Bone marrow (tissue), 2 donors: ENCODE measurements at places on chromosomes 5 and 9.

- DNase-seq: no peak
Measured at GRCh38 chr5:122085041-122085440, 7.0 kb upstream of the LOX start.

DNA sequence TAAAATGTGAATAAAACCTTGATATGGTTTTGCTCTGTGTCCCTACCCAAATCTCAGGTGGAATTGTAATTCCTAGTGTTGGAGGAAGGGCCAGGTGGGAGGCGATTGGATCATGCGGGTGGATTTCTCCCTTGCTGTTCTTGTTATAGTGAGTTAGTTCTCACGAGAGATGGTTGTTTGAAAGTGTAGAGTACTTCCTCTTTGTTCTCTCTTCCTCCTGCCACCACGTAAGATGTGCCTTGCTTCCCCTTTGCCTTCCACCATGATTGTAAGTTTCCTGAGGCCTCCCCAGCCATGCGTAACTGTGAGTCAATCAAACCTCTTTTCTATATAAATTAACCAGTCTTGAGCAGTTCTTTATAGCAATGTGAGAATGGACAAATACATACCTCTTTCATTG lies 34.9 kb downstream of the TARS1 start:
- DNase-seq: no peak

GRCh38 chr9:34997379-34997781 lies 7.8 kb downstream of the DNAJB5 start:
- DNase-seq: no peak

DNA sequence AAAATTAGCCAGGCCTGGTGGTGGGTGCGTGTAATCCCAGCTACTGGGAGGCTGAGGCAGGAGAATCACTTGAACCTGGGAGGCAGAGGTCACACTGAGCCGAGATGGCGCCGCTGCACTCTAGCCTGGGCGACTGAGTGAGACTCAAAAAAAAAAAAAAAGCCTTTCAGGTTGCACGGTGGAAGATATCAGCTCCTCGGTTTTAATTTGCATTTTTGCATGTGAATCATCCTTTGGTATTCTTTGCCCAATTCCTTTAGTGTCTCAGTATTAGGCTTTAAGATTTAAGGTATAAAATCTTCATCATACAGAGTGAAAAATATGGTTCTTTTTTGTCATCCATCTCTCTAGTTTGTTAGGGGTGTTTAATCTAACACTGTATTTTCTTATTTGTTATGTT lies 173.6 kb upstream of the S1PR3 start:
- DNase-seq: no peak

DNA sequence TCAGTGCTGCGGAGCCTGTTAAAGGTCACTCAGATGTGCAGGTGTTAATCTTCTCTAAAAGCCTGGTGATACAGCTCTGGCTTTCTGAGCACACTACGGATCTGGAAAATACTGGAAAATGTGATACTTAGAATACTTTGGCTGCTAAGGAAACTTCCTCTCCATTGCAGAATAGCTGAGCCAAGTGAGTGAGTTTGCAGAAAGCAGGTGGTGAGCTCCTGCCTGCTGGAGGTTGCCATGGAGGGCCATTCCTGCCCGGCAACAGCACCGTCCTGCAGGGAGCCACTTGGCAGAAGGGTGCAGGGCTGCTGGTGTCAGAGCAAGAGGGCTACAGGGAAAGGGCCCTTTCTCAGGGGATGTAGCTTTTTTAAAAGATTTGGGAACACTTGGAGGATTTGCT lies 40.7 kb downstream of the SECISBP2 start:
- DNase-seq: no peak

- no peak for DNase-seq
Measured at GRCh38 chr9:73152953-73153352, 1.3 kb downstream of the ANXA1 start.

- DNase-seq: no peak
Measured at GRCh38 chr9:5976674-5977397, 38.6 kb downstream of the RANBP6 start.

DNA sequence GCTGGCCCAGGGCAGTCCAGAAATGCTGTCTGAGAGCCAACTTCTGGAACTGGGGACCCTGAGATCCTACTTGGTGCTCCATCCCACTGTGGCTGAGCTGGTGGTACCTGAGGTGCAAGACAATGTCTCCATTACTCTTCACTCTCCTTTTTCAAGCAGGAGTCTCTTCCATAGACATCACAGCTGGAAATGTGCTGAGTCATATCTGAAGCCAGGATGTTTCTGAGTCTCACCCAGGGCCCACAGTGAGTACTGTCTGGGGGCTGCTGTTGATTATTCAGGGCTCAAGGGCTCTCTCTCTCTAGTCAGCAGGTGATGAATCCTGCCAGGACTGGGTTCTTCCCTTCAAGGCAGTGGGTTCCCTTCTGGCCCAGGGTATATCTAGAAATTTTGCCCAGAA lies 145.2 kb upstream of the TAS2R1 start:
- DNase-seq: no peak

DNA sequence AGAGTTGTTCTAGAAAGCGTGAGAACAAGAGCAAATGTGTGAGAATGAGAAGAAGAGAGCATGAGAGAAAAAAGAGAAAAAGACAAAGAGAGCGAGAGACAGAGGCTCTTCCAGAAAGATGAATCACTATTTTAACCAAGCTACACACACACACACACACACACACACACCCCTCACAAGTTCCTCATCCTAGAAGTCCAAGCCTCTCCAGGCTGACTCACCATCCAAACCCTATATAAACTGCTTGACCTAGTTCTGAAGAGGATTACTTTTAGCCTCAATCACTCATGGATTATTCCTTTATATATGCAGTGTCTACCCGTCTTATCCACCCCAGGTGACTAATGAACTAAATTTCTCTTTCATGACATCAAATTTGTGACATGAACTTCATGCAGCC lies 37.6 kb downstream of the C9orf57 start:
- DNase-seq: peak; percentile 69

DNA sequence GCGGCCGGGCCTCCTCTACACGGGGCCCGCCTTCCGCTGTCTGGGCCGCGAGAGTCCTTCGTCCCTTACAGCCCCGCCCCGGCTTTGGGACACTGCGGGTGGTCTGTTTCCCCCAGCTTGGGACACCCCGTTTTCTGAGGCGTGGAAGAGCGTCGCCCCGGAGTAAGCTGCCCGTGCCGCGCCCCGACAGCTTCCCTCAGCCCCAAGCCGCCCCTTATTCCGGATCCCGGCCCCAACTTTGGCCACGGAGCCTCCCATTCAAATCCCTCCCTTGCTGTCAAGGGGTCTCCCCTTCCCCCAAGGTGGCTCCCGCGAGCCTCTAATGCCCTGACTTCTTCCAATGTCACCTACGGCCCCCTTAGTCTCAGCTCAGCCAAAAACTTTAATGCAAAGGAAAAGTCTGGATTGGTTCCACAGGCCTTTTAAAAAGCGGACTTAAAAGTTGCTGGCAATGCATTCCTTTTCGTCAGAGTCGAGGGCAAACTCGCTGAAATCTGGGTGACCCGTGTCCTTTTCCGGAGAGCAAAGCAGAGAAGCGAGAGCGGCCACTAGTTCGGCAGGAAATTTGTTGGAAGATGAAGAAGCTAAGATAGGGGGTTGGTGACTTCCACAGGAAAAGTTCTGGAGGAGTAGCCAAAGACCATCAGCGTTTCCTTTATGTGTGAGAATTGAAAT lies 19.8 kb downstream of the EXOSC2 start:
- DNase-seq: peak; percentile 16

DNA sequence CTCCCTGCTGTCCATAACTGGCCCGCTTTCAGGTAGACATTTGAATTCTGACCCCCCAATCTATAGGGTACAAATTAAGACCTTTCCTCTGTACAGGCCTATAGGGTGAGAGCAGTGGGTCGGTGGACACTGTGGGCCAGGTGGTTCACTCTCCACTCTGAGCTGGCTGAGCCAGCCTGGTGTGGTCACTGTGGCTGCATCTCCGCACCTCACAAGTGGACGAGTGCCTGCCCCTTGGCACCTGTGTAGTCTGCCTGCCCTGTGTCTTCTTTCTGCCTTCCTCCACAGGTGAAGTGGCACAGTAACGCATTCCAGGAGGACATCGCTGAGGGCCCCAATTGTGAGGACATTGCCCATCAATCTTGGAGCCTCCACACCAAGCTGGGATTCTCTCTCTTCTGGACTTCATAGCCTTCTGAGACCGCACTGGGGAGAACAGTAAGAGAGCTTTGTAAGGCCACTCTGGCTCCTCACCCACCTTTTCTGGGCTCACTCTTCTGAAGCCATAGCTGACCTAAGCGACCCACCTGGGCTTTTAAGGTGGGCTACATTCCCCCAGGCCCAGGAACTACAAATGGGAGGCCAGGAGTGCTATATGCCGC lies 33.5 kb upstream of the JADE2 start:
- DNase-seq: no peak

GRCh38 chr9:18604767-18605730 lies 131.1 kb downstream of the ADAMTSL1 start:
- no peak for DNase-seq

GRCh38 chr5:965604-966344 lies 42.8 kb upstream of the NKD2 start:
- no peak for DNase-seq

DNA sequence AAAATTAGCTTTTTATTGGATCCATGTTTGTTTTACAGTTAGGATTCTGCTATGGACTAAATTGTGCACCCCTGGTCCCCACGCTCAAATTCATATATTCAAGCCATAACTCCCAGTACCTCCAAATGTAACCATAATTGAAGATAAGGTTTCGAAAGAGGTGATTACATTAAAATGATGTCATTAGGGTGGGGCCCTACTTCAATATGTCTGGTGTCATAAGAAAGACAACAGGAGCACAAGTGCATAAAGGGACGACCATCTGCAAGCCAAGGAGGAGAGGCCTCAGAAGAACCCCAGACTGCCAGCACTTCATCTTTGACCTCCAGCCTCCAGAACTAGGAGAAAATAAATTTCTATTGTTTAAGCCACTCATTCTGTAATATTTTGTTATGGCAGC lies 7.4 kb upstream of the HNRNPA0 start:
- DNase-seq: no peak

GRCh38 chr5:172313915-172314314 lies 30.4 kb upstream of the UBTD2 start:
- DNase-seq: no peak

GRCh38 chr9:100911273-100911672 lies 117.3 kb upstream of the PLPPR1 start:
- DNase-seq: no peak

GRCh38 chr9:137582286-137582860 lies 3.6 kb upstream of the DPH7 start:
- no peak for DNase-seq

GRCh38 chr5:138559937-138560336 lies 15.3 kb downstream of the HSPA9 start:
- DNase-seq: no peak

GRCh38 chr9:123528501-123528900 lies 172.5 kb downstream of the CRB2 start:
- DNase-seq: no peak

DNA sequence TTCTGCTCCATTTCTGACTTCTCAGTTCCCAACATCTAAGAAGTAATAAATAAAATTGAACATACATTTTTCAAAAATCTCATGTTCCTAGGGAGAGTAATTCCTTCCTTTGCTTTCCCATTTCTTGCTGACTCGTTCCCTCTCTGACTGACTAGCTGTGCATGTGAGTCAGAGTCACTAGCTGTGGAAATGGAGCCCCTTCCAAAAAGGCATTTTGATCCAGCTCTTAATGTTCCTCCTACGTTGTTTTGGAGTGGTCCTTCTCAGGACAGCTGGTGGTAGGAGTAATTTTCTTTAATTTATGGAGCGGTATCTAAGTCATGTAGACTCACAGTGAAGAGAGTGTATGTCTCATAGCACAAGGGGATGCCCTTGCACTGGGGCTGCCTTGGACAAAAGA lies 460.2 kb downstream of the GADD45G start:
- DNase-seq: no peak

DNA sequence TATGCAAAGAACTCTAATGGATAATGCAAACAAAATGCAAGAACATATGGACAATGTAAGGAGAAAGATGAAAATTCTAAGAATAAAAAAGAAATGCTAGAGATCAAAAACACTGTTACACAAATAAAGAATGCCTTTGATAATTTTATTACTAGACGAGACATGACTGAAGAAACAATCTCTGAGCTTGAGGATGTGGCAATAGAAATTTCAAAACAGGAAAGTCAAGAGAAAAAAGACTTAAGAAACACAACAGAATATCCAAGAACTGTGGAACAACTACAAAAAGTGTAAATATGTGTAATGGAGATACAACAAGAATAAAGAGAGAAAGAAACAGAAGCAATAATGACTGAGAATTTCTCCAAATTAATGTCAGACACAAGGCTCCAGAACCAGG lies 140.5 kb upstream of the ACOT12 start:
- no peak for DNase-seq

DNA sequence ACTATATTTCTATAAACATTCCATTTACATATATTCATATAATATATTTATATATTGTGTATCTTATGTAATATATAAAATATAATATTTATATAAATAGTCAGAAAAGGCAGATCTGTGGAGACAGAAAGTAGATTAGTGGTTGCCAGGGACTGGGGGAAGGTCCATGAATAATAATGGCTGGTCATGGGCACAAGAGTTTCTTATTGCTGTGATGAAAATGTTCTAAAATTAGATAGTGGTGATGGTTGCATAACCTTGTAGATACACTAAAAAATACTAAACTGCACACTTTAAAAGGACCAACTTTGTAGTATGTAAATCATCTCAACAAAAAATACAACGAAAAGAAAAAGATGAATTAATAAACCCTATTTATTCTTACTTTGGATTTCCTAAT lies 47.3 kb downstream of the NUP155 start:
- no peak for DNase-seq

DNA sequence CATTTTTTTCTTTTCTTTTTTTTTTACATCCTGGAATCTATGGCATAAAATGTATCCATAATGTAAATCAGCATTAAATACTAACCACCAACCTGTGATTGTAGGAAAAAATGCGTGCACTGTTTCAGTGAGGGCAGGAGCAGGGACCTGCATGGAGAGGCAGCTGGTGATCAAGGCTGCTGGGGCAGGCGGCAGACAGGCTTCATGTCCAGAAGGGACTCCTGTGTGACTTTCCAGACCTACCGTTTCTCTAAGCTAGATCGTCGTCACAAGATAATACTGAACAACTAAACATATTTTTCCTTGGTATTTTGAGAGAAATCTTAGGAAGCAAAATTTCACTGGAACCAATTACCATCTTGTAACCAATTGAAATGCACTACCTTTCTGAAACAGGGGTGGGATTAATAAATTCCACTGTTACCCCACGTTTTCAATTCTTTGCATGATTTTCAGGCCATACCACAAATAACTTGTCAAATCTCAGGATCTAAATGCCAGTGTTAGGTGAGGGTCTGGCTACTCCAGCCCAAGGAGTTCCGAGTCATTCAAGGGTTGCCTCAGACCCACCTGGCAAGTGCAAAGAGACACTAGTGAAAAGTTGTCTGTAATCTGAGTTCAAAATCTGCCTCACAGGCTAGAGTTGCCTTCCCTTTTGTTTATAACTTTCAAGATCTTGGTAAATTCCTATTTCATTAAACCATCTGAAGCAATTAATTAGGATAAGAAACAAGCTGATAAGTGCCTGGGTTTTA lies 198.2 kb downstream of the SEMA5A start:
- DNase-seq: no peak
